Kasumi-1 (cell line): ENCODE measurements at places on chromosomes 1 and 21.
A peak's percentile ranks its signal among the peaks of the same experiment; 100 is the strongest.

DNA sequence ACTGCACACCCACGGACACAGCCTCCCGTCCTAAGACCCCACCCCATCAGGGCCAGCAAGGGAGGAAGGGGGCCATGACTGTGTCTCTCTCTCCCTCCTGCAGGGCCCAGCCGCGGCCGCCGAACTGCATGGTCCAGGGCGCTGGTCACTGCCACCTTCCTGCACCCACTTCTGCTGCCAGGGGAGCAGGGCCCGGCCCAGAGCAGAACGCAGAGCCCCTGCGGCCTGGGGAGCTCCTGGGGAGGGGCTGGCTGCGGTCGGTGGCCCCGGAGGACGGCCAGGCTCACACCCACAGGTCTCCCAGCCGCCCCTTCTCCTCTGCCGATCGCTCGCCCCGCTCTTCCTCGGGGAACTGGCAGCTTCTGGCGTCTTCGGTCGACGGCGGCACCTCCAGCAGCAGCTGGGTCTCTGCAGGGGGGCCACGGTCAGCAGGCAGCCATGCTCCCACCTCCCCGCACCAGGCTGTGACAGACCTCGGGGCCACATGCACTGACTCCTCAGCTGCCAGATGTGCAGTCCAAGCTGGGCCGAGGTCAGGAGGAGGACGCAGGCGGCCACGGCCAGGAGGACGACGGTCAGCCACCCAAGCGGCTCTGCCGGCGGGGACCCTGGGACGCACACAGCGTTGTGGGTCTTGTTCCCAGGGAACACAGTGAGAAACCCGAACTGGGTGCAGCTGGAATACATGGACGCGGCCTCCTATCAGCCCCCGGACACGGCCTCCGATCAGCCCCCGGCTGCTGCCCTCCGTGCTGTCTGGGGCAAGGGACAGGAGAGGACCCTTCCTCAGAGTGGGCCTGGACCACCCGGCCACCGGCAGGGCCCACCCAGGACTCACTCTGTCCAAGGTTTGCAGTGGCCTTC, 2.6 kb downstream of the TNFRSF18 start:
- DNase-seq, result no peak

- no peak for DNase-seq
Measured at GRCh38 chr1:179241530-179242097, 12.1 kb upstream of the ABL2 start.

- DNase-seq, result no peak
Measured at GRCh38 chr21:36707763-36708285, 8.9 kb downstream of the SIM2 start.

- no peak for DNase-seq
Measured at GRCh38 chr1:204477036-204477740, 17.4 kb downstream of the PIK3C2B start.

DNA sequence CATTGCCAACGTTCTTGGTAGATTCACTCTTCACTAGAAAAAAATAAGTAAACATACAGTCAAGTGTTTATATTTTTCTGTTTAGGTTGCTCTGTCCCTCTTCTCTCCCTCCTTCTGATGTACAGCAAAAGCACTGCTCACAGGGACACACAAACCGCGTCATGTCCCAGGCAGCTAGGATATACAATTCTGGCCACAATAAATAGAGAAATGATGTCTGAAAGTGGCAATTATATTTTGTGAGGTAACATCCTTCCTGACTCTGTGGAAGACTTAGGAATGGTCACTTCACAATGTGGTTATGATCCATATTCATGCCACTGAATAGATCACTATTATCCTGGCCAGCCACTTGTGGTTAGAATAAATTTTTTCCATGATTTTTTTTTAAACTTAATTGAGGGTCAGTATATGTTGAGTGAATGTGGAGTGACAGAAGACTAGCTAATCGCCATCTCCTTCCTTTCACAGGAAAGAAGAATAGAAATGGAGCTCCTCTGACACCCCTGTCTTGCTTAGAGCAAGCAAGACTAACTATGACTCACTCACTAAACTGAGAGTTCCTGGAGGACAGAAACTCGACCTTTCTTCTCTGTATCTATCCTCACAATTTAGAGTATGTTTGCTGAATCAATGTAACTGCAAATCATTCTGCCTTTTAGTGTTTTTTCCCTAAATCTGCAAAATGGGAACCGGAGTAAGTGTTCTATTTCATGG, 54.0 kb downstream of the ZNHIT6 start:
- DNase-seq, result no peak

GRCh38 chr1:86912281-86912900, 1.5 kb downstream of the SELENOF start:
- DNase-seq, result no peak

DNA sequence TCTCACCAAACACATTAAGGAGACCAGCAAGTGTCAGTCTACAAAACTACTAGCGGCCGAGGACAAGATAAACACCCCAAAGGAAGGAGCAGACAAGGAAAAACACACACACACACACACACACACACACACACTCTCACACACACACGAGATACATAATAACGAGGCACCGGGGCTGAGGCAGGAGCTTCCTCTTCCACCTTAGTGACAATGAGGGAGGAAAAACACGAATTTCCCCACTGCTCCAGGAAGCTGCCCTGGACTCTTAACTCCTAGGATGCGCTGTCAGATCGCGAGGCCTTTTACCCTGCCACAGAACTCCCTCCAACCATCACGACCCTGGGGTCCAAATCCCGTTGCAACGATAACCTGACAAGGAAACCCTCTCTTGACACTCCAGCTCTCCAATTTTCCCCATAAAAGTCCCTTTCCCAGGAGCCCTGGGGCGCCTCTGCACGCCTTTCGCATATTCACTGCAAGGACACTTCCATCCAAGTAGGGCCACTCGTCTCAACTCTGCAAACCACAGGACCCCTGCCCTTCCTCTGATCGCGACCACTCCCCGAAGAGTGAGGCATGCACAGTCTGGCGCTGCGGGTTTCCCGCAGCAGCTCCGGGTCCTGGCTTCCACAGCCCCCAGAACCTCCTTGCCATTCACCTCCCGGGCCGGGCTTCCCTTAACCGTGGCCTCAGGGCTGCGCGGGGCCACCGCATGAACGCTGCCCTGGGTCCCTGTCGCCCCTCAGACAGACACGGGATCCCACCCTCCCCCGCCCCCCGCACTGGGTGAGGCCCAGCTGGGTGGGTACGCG, 581 bp downstream of the ETV3 start:
- DNase-seq, result peak; percentile 65

GRCh38 chr1:224751624-224752311, 135.7 kb downstream of the CNIH3 start:
- no peak for DNase-seq

- DNase-seq, result no peak
Measured at GRCh38 chr1:29811727-29812407, 575.5 kb downstream of the PTPRU start.

DNA sequence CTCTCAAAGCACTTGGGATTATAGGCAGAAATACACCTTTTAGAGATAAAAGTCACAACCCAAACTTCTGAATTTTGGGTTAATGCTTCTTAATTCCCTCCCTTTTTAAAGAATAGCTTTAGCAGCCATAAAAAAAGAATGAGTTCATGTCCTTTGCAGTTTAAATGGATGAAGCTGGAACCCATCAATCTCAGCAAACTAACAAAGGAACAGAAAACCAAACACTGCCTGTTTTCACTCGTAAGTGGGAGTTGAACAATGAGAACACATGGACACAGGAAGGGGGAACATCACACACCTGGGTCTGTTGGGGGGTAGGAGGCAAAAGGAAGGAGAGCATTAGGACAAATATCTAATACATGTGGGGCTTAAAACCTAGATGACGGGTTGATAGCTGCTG, 55.8 kb downstream of the SLC27A3 start:
- DNase-seq, result no peak

- DNase-seq, result no peak
Measured at GRCh38 chr1:99811075-99811474, 39.1 kb upstream of the AGL start.

DNA sequence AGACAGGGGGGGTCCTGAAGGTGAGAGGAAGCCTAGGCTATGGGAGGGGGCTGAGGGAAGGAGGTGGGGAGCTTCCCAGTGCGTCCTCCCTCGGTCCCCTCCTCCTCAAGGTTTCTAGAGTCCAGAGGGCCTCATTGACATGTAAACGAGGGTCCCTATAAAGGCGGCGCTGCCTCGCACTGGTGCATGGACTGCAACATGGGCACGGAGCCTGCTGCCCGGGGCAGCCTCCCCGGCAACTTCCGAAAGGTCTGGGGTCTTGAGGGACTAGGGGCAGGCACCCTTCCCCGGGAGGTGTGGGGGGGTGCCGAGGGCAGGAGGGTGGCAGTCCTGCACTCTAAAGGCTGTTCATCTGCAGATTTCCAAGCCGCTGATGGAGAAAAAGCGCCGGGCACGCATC, at the start of gene HES3:
Gene HES3 (plus strand): TSS at position 187 of the 400 bp plus-strand sequence. CDS start 187 bp downstream, at position 374.
- DNase-seq, result no peak

- peak; percentile 97 for DNase-seq
Measured at GRCh38 chr1:94092210-94092613, 28.7 kb downstream of the ABCA4 start.

DNA sequence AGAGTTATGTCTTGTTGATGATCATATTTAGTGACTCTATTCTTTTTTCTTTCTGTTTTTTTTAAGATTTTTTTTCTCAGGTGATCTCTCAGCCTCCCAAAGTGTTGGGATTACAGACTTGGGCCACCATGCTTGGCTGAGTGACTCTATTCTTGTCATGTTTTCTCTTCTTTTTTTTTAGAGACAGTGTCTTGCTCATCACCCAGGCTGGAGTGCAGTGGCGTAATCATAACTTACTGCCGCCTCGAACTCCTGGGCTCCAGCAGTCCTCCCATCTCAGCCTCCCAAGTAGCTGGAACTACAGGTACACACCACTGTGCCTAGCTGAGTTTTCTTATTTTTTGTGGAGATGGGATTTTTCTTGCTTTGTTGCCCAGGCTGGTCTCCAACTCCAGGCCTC, 36.9 kb downstream of the ZMYM4 start:
- no peak for DNase-seq

GRCh38 chr1:114107474-114108435, 45.9 kb downstream of the SYT6 start:
- no peak for DNase-seq

GRCh38 chr1:9161963-9162362, 33.1 kb upstream of the GPR157 start:
- no peak for DNase-seq

GRCh38 chr1:2950926-2951305, 70.4 kb upstream of the ACTRT2 start:
- no peak for DNase-seq

GRCh38 chr1:115595279-115596079, 46.3 kb upstream of the VANGL1 start:
- DNase-seq, result peak; percentile 87

GRCh38 chr1:225544924-225545323, 108.0 kb downstream of the ENAH start:
- DNase-seq, result no peak

DNA sequence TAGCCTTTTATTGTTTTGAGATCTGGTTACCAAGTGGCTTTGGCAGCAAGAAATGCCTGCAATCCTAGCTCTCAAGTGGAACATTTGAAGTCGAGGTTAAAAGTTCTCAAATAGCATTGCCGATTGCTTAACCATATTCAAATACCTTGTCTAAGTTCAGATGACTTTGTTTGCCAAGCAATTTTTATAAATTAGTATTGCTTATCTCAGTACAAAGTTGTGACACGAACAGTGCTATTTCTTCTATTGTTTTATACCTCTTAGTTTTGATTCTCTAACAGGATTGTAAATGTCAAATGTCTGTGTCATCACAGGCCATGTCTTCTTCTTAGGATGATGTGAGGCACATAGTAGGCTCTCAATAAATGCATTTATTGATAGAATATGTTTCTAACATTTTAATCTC, 633.3 kb downstream of the PTPRC start:
- no peak for DNase-seq

DNA sequence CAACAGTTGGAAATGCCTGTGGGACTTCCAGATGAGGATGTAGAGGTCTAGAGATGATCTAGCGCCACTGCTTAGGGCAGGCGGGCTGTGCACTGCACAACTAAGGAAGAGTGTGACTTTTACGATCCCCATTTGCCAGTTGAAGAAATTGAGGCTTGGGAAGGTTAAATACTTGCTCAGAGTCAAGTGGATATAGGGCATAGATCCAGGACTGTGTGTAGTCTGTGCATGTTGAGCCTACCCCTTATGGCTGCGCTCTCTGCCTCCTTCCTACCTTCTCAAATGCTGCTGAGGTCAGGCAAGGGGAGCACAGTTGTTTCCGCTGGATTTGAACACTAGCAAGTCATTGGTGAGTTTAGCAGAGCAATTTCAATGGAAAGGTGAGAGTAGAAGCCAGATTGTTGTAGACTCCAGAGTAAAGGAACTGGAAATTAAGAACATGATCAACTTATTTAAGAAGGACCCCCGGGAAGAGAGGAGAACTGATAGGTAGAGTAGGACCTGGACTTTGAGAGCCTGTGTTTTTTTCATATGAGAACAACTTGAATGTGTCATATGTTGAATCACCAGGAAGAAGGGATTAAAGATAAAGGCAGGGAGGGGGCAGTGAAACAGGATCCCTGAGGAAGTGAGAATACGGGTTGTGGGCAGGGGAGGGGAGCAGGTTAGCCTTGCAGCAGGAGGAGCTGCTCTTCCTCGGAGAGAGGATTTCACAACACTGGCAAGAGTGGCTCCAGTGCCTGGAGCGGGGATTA, 2.7 kb downstream of the CAPN2 start:
- peak; percentile 61 for DNase-seq

GRCh38 chr1:76687307-76688175, 179.7 kb upstream of the ST6GALNAC5 start:
- DNase-seq, result no peak

- DNase-seq, result no peak
Measured at GRCh38 chr1:66505671-66506392, 28.1 kb upstream of the SGIP1 start.

DNA sequence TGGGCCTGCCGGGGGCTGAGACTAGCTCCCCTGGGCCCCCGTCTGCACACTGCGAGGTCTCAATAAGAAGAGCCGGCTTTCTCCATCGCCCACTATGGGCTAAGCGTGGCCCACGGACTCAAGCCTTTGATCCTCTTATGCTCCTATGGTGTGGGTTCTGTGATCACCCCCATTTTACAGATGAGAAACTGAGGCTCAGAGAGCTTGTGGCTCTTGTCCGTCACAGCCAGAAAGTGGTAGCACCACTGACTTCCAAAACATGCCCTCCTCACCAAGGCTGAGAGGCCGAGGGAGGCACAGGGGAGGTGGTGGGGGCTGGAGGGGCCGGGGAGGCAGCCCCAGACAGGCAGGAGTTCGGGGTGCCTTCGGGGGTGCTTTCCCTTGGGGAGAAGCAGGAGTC, 39.0 kb upstream of the CASZ1 start:
- no peak for DNase-seq

DNA sequence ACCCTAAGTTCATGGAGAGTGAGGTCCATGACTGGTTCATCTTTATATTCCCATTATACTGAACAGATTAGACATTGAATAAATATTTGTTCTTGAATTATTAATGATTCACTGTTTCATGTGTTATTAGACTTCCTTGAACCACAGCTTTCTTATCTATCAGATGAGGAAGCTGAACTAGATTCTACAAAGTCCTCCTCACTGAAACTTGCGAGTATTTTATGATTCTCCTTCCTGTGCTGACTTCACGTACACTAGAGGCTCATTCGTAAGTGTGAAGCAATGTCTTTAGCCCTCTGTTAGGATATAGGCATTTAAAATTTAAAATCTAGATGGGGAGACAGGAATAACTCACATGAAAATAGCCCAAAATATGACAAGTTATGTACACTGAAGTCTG, 95.6 kb upstream of the IRF2BP2 start:
- DNase-seq, result no peak

GRCh38 chr1:155012776-155013602, 10.4 kb downstream of the ZBTB7B start:
- no peak for DNase-seq
